ENCODE measurements at places on chromosomes 1 and 21.
A peak's percentile ranks its signal among the peaks of the same experiment; 100 is the strongest.

GRCh38 chr1:60342569-60342968 lies 269.0 kb upstream of the C1orf87 start:
- DNase-seq, result no peak

- DNase-seq, result no peak
These were observed 28.0 kb downstream of the LYPLAL1 start for GRCh38 chr1:219201656-219202055.

DNA sequence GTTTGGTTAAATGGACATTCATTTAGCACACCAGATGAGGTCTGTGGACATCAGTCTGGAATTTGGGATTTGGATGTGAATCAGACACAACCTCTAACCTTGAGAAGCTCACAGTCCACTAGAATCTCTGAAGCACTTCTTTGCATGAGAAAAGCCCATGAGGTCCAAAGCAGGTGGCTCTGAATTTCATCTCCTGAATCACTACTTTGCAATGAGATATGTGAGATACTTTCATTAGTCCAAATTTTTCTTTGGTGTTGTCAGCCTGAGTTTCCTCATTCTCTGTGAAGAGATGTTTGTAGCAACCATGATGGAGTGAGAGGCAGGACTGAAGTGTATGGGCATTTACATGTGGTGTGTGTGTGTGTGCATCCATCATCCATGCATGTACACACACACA lies 16.5 kb upstream of the LCE2D start:
- no peak for DNase-seq

- DNase-seq, result no peak
These were observed 30.5 kb downstream of the GPR161 start for GRCh38 chr1:168106274-168106673.

- DNase-seq, result no peak
These were observed 116.5 kb downstream of the TMEM53 start for GRCh38 chr1:44557778-44558177.

- DNase-seq, result no peak
These were observed 22.8 kb upstream of the CRNN start for GRCh38 chr1:152436593-152437496.

DNA sequence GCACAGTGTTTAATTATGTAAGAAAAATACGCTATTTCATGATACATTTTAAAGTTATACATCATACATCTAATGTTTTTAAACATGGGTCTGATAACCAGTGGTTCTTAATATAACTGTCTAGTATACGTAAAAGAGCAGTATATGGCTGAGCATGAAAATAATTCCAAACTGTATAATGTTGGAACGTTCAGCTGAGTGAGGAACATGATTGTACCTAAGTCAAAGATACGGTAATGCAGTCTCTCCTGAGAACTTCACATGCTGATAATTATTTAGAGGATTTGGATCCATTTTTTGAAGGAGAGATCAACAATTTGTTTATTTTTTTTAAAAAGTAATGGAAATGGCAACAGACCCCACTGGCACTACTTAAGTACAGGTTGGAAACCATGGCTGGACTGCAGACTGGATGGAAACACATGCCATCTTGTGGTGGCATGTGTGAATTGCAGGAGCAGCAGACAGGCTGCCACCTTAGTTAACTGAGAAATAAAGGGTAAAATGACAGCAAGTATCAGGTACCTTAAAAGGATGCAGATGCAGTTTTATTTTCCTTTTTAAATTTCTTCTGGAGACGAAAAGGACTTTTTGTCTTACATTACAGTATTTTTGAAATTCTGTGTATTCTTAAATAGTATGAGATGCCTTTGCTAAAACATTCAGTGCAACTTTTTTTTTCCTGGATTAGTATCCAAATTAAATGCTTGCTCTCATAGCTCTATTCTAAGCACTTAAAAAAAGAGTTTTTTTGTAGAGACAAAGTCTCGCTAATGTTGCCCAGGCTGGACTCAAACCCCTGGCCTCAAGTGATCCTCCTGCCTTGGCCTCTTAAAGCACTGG lies 73.8 kb downstream of the MTR start:
- no peak for DNase-seq

DNA sequence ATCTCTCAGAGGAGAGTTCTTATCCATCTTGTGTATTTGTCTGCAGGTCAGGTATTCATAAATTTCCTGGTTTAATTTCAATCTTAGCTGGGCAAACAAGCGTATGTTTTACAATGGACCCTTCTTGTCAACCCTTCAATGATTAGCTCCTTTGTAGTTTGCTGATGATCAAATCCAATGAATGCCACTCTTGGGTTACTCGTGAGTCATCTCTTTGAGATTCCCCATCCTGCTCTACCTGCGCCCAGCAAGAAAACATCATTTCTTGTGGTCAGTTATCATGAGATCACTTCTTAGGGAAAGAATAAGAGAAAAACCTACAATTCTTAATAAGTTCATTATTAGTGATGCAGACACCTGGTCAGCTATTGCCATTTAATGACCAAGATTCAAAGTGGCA lies 572.3 kb upstream of the PKN2 start:
- no peak for DNase-seq

GRCh38 chr21:44569861-44570517 lies 3.5 kb upstream of the KRTAP10-4 start:
- DNase-seq, result no peak

GRCh38 chr1:78779831-78780230 lies 130.2 kb downstream of the IFI44 start:
- no peak for DNase-seq

- DNase-seq, result no peak
These were observed 20.4 kb downstream of the USP33 start for GRCh38 chr1:77739235-77739634.

DNA sequence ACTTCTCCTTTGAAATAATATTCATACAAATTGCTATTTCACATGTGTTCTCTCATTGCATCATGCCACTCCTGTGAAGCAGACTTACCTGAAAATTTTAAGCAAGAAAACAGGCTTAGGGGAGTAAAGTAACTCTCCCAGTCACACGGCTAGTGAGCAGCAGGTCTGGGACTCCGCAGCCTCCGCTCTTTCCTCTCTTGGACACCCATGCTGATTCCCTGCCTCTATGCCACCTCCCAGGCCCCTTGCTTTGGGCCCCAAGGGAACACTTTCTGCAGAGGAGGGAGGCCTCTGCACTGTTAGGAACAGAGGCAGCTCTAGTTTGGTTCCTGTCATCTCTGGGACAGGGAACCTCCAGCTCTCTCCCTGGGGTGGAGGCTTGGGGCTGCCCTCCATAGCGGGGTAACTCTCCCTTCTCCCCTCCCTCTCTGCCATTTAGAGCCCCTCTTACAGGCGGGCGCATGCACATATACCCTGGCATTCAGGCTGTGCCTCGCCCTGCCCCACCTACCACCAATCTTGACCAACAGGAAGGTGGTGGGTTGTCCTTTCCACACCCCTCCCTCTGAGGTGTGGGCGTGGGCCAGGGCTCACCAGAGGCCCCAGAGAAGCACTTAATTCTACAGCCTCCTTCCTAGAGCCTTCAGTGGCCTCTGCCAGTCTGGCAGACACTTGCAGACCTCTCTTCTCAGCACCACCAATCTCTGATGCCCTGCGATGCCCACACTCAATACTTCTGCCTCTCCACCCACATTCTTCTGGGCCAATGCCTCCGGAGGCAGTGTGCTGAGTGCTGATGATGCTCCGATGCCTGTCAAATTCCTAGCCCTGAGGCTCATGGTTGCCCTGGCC lies at the start of gene RXFP4:
TSS of gene RXFP4 (plus strand) at position 646 of the 852 bp plus-strand sequence. CDS start at position 718, 72 bp downstream.
- DNase-seq, result no peak

GRCh38 chr1:198465201-198466144 lies 75.0 kb downstream of the ATP6V1G3 start:
- peak; percentile 26 for DNase-seq

Data from NCI-H1092 (cell line).